Stimulated activated CD4-positive, alpha-beta T cell treated with anti-CD3 and anti-CD28 coated beads, Interleukin-4, amount 100 ng/mL, for 24 hours (primary cell): ENCODE measurements at places on chromosomes 4 and X.

DNA sequence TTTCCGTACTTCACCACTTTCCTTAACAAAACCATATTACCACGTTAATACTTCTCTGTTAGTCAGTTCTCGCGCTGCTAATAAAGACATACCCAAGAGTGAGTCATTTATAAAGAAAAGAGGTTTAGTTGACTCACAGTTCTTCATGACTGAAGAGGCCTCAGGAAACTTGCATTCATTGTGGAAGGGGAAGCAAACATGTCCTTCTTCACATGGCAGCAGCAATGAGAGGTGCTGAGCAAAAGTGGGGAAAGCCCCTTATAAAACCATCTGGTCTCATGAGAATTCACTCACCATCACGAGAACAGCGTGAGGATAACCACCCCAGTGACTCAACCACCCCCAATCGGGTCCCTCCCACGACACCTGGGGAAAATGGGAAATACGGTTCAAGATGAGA, 289.8 kb upstream of the CLNK start:
- no peak for DNase-seq

- no peak for DNase-seq
These were observed 119.2 kb upstream of the EDNRA start for GRCh38 chr4:147361726-147362125.

DNA sequence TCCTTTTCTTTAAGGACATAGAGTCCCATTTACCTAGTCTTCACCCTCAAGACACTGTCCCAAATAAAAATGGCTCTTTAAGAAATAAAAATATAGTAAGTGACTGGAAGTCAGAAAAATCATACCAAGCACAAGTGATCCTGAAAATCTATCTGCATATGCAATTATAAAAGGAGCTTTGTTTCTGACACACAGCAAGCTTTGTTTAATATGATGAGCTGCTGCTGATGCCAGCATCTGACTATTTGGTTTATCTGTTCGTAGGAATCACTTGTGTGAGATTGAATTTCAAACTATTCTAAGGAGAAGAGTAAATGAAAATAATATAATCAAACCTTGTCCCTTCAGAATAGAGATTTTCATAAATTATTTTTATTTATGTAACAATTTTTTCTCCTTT, 332.4 kb downstream of the PCDH7 start:
- no peak for DNase-seq

GRCh38 chr4:179584101-179584500, 2141.9 kb upstream of the AGA start:
- no peak for DNase-seq

DNA sequence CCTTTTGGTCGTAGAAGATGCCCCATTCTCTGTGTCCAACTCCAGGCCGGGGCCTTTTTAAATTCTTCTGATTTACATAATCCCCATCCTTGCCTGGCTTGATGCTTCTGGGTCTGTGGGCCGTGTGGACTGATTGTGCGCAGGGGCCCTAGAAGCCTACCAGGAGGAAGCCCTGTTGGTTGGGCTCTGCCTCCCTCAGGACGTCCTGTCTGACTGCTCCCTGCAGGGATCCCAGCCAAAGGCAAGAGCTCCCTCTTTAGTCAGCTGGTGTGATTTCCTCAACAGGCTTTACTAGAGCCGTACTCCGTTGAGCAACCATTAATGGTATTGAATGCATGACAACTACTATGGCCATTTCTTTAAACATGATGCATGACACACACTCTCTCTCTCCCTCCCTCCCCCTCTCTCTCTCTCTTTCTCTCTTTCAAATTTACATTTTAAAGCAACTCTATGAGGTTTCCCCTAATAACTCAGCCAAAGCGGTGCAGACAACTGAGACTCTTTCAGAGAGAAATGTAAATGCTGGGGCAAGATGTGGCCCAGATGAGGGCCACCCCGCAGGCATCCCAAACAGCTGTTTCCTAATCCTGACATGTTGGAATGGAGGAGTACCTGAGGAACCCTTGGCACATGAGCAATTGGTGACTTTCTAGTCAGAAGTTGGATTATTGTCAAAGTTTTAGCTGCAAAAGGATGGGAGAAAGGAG, 117.3 kb downstream of the DRD5 start:
- no peak for DNase-seq

- DNase-seq, result no peak
These were observed 129.6 kb upstream of the RASGEF1B start for GRCh38 chr4:81601358-81601694.
